A549 treated with DMSO at 1 μM for 4 hours (cell line): ENCODE measurements at places on chromosomes 5 and 9. TPM values are rescaled to one million over a fixed set of nuclear protein-coding genes. Genes with fewer than 3 reads are reported as not detected.

Gene DMRTA1
- total RNA-seq: 0.94 to 1.2 TPM (median 1.1 TPM) in 5 replicates

Gene DELE1
- 45.8 to 63.1 TPM (median 53.1 TPM) in 5 replicates for total RNA-seq

Gene FLT4
- total RNA-seq: 2.2 to 4.4 TPM (median 3.3 TPM) in 5 replicates

Gene TNFSF15
- total RNA-seq: 0.27 to 0.44 TPM (median 0.40 TPM) in 5 replicates

Gene CD274
- 1.9 to 3.1 TPM (median 2.8 TPM) in 5 replicates for total RNA-seq

Gene ANKDD1B
- 0.09 to 0.16 TPM (median 0.10 TPM) in 3 of 5 replicates, not detected in the others for total RNA-seq

Gene CSF1R
- total RNA-seq: 0.05 to 0.37 TPM (median 0.09 TPM) in 5 replicates
